ENCODE measurements at places on chromosomes 7 and 10.

DNA sequence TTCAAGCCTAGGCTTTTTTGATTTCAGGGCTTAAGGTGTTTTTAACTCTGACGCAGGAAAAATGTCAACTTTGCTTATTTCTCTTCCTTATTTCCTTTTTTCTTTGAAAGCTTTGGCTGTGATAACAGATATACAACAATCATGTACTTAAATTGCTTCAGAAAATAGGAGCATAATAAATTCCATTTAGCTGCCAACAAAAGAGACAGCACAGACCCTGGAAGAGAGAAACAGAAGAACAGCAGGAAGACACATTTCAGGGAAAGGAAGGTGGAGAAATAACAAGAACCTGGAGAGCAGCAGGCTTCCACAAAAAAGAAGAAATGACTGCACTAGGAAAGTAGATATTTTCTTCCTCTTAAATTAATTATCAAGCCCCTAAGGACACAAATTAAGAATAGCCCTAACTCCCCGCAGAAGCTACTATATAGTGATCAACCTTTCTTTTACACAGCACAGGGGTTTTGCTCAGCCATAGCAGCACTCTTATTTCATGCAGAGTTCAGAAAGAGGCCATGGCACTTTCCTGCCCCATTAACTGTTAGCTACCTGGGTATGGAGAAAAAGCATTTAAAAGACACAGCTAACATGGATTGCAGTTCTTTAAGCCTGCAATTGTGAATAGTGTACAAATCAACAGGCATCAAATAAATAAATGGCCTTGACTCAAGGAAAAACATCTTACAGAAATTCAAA is 61.5 kb downstream of the IQUB start:
- no peak for DNase-seq

DNA sequence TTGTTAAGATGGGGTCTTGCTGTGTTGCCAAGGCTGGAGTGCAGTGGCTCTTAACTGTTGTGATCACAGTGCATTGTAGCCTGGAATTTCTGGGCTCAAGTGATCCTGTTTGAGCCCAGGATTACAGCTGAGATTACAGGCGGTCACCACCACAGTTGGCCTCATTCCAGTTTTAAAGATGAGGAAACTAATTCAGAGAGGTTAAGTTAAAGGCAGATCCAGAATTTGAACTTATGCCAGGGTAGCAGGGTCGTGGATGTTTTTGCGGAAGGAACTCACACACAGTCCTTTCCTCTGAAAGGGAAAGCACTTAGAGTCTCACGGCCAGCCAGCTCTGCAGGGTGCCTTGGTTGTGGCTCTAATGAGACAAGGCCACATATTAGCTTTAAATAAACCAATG is 84.7 kb downstream of the MMRN2 start:
- no peak for DNase-seq

GRCh38 chr10:96097865-96098264 is 32.2 kb upstream of the ZNF518A start:
- DNase-seq: no peak

- no peak for DNase-seq
Measured at GRCh38 chr7:8357536-8357935, 75.9 kb upstream of the NXPH1 start.

DNA sequence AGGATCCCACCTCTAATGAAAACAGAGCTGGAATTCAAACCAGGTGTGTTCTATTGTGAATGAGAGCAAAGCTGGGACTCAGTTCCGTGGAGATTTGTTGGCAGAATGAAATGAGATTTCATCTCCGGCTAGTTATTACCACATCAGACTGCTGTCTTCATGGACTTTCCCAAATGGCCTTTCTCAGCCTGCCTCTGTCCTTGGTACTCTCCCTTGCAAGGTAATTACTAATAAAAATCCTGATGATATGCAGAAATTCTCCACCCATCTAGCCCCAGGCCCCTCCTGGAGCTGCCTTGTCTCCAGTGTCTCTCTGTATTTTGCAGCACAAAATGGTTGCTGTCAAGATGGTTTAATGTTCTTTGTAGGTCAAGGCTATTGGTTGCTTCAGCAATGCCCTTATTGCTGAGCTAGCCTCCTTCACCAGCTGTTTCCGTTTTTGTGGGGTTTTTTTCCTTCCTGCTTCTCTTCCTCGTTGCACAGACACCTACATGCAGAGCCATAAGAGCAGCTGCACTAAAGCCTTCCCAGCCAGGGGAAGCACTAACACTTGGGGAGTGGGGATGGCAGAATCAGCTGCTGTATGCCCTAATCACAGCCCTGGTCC is 185.0 kb upstream of the GHITM start:
- no peak for DNase-seq

GRCh38 chr7:135692055-135692454 is 29.7 kb downstream of the STMP1 start:
- DNase-seq: no peak

- no peak for DNase-seq
Measured at GRCh38 chr7:42692621-42693020, 219.2 kb downstream of the C7orf25 start.

DNA sequence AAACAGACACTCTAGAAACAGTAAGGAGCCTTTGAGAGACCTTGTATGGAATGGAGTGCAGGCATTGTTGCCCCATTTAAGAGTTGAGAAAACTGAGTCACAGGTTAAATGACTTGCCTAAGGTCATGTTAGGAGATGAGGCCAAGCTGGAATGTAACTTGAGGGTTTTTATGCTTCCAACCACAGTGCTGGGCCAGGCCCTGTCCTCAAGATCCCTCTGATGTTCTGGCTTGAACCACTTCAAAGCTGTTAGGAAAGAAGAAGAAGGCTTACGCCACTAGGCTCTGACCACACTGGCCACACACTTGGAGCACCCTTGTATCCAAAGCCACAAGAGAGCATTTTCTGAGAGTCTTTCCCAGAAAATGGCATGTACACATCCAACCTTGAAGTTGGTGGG is 42.7 kb downstream of the PLAU start:
- no peak for DNase-seq

DNA sequence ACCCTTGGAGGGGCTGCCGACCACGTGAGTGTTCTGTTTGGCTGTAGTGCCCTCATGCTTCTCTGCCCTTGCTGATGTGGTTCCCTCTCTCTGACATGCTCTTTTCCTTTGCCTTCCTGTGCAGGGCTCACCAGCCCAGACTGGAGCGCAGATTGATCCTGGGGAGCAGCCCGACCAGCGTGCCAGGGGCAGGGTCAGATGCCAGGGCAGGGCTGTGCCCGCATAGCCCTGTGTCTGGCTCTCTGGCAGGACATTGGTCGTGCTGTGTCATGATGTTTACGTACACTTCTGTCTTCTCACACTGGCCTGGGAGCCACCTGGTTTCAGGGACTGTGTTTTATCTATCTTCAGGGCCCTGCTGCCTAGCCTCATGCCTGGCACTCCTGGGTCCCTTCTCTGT is 300.8 kb downstream of the CAMK1D start:
- DNase-seq: no peak

DNA sequence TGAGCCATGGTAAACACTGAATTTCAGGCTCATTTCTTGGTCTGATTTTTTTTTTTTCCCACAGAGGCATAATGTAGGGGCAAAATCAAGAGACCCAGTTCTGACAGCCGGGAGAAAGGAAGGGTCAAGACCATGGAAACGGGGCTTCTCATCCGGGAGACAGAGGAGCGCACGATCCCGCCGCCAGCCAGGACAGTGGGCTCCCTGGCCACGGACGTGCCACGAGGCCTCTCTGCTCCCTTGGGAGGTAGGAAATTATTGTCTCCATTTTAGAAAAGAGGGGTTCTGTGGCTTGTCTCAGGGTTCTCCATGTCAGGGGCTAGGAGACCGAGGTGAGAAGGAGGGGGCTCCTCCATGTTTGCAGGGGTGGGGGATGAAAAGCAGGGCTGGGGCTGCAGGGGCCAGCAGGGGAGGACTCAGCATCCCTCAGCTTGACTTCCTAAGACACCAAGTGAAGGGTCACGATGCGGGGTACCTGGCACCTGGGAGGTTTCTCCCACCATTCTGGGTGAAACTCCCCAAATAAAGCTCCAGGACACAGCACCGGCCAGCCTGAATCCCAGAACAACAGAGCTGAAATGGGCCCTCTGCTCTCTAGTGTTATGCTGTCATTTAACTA is 37.6 kb downstream of the PPIF start:
- DNase-seq: no peak
